ENCODE measurements at places on chromosomes 3 and 15. TPM values are rescaled to one million over a fixed set of nuclear protein-coding genes. Genes with fewer than 3 reads are reported as not detected.

The APOD gene
- 3.1 TPM for polyA plus RNA-seq

The GPR176 gene
- polyA plus RNA-seq = 68.7 TPM

The RETNLB gene
- polyA plus RNA-seq = not detected

- DNase-seq = no peak
Measured at GRCh38 chr3:144431134-144431533, 459.5 kb downstream of the DIPK2A start.

Measured in endothelial cell of umbilical vein (primary cell).